Hindlimb muscle (tissue), 1 donor: ENCODE measurements at places on chromosomes 1 and 21. TPM values are rescaled to one million over a fixed set of nuclear protein-coding genes. Genes with fewer than 3 reads are reported as not detected.

DNA sequence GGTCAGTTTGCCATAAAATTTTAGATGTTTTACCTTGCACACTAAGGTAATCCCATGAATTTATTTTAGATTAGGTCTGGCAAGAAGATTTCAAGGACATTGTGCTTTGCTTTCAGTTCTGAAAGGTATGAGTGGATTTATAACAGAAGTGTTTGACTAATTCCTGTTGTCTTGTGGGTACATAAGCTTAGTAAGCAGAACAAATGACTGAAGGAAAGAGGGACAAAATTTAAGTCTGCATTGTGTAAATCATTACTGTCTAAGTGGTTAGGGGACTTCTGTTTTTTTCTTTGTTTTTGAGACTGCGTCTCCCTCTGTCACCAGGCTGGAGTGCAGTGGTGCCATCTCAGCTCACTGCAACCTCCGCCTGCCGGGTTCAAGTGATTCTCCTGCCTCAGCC is 60.1 kb downstream of the PKN2 start:
- no peak for DNase-seq

DNA sequence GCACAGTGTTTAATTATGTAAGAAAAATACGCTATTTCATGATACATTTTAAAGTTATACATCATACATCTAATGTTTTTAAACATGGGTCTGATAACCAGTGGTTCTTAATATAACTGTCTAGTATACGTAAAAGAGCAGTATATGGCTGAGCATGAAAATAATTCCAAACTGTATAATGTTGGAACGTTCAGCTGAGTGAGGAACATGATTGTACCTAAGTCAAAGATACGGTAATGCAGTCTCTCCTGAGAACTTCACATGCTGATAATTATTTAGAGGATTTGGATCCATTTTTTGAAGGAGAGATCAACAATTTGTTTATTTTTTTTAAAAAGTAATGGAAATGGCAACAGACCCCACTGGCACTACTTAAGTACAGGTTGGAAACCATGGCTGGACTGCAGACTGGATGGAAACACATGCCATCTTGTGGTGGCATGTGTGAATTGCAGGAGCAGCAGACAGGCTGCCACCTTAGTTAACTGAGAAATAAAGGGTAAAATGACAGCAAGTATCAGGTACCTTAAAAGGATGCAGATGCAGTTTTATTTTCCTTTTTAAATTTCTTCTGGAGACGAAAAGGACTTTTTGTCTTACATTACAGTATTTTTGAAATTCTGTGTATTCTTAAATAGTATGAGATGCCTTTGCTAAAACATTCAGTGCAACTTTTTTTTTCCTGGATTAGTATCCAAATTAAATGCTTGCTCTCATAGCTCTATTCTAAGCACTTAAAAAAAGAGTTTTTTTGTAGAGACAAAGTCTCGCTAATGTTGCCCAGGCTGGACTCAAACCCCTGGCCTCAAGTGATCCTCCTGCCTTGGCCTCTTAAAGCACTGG is 73.8 kb downstream of the MTR start:
- DNase-seq: no peak

GRCh38 chr1:69129538-69129937 is 438.2 kb upstream of the LRRC7 start:
- DNase-seq: no peak

- DNase-seq: no peak
These were observed 72.3 kb downstream of the PLPP3 start for GRCh38 chr1:56506951-56507491.

DNA sequence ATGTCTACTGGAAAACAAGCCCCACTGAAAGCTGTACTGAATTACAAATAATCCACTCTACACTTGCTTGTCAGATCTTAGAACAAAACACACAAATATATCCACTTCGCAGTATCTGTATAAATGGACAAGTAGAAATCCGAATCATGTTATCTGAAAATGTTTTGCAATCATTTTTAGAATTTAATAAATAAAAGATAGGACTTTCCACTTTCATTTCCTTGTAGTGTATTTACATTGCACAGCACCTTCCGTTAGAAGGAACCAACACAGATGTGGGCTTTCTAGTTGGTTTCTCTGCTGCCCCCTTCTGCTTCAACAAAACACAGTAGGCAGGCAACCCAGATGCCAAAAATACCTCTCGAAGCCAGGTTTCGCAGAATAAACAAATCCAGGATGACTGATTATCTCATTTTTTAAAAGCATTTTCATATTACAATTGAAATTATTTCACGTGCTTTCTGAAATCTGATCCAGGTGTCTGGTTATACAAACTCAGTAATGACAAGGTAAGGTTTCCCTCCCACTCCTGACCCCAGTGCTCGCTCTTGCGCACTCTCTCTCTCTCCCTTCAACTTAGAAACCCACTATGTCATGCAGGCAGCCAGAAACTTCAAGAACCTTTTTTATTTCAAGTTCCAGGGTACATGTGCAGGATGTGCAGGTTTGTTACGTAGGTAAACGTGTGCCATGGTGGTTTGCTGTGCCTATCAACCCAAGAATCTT is 389.9 kb downstream of the SMYD3 start:
- DNase-seq: peak; percentile 15

- DNase-seq: peak; percentile 84
These were observed 105.1 kb upstream of the PDE4B start for GRCh38 chr1:65687428-65688214.

DNA sequence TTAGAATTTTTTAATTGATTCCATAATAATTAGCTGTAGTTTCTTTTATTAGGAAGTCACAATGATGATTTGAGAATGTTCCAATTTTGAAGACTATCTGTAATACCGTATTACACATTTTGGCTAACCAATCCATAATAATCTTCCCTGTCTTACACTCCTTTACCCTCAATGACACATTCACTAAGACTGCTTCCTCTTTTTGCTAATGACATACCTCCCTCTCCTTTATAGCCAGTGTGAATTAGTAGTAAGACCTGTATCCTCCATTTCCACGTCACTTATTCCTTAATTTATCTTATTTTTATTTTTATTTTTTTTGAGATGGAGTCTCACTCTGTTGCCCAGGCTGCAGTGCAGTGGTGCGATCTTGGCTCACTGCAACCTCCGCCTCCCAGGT is 10.1 kb downstream of the KDM1A start:
- DNase-seq: no peak

DNA sequence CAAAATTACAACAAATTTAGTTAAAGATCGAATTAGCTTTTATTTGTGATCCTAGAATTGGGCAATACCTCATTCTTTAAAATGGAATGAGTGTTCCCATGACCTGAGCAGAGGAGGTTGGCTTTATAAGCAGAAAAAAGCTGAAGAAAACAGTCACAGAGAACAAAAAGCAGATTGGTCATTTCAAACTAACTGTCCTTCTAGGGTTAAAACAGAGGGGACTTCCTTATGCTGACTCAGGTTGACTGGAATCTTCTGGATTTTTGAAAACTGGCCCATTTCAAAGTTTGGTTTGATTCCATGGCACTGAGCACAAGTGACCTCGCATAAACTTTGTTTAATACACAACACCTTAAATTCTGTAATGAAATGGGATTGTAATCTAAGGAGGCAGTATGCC is 17.6 kb downstream of the NFASC start:
- DNase-seq: no peak

- DNase-seq: no peak
These were observed 27.0 kb downstream of the DNASE2B start for GRCh38 chr1:84425150-84425896.

DNA sequence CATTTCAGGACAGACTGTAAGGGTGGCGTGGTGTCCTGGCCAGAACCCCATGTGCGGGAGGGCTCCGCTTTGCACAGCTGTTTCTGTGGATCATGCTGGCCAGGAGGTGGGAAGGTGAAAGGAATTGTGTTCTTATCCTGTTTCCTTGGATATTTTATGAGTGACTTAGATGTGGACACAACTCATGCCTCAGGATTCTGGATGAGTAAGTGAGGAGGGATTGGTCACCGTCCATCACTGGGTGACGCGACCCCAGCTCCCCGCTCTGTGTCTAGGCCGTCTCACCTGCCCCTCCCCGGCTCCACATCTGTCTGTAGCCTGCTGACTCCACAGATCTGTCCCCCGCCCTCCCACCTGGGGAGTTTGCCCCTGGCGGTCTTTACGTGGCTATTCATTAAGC is 48.8 kb downstream of the PIK3CD start:
- no peak for DNase-seq

- no peak for DNase-seq
These were observed 2.5 kb upstream of the ST3GAL3 start for GRCh38 chr1:43704838-43705237.

DNA sequence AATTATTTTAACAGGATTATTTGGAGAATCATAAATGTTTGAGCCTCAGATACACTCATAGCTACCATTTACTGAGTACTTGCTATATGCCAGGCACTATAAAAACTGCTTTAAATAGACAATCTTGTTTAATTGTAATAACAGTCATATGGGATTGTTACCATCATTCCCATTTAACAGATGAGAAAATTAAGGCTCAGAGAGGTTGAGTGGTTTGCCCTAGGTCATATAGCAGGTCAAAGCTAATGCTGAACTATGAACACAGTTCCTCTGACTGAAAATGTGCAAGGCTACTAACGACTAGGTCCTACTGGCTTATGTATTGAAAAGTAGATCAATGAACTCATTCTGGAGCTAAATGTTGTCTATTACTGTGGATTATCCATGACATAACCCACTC is 63.4 kb downstream of the DDR2 start:
- DNase-seq: no peak

GRCh38 chr1:203153051-203153988 is 22.3 kb downstream of the MYBPH start:
- no peak for DNase-seq

GRCh38 chr1:61102041-61102440 is 19.7 kb downstream of the NFIA start:
- no peak for DNase-seq

GRCh38 chr1:1398677-1399186 is 403 bp downstream of the CCNL2 start:
- no peak for DNase-seq

DNA sequence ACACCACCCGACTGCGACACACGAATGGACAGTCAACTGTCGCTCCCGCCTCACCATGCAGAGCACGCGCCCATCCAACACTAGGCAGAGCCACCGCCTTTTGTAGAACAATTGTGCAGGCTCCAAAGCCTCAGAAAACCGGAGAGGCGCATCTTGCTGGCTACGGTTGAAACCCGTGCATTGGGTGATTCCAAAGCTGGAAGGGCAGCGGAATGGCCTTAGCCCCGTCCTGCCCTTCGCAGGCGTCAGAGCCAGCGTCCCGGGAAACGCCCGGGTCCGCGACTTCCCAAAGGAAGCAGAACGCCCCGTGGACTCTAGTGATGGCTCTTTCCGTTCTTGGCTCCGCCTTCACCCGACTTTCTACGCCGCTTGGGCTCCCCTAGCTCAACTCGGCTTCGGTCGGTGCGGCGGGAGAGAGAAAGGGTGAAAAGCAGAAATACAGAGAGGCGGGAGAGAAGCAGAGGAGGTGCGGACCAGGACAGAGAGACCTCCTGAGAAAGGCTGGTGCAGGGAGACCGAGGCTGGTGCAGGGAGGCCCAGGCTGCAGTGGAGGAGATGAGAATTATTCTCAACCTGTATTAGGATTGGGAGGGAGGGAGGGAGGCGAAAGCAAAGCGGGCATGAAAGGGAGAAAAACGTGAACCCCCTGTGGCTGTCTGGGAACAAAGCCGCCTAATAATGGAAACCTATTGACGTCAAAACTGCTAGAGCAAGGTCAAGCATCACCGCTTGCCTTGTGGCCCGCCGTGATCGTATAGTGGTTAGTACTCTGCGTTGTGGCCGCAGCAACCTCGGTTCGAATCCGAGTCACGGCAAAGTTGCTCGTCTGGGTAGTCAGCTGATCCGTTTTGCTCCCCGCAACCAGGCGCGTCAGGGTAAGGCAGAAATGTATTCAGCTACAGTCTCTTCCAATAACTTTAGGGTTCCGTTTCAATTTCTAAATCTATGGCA is 99.5 kb downstream of the PRKAB2 start:
- no peak for DNase-seq

GRCh38 chr1:34162852-34163766 is 1.9 kb downstream of the CSMD2 start:
- peak; percentile 44 for DNase-seq

DNA sequence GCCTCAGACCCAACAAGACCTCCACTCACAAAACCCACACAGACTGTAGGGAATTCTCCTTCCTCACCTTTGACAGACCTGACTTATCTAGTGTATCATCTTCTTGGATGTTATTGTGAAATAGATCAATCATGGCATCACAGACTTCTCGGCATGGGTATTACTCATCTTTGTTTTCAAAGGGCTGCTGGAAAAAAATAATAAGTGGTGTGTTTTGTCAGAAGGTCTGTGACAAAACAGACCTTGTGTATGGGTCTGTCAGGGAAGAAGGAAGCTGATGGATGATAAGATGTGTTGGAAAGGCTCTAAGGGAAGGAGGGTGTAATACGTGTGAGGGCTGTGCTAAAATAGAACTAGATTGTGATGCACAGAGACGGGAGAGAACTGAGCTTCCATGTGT is 13.9 kb upstream of the S100A7 start:
- no peak for DNase-seq

GRCh38 chr1:244876228-244876910 is 12.0 kb upstream of the HNRNPU start:
- DNase-seq: no peak

- DNase-seq: no peak
These were observed 45.7 kb downstream of the TDRD5 start for GRCh38 chr1:179637211-179637860.

- no peak for DNase-seq
These were observed 179.0 kb downstream of the EIF4G3 start for GRCh38 chr1:20997602-20998224.

- no peak for DNase-seq
These were observed 116.6 kb downstream of the HS2ST1 start for GRCh38 chr1:87030740-87031690.

DNA sequence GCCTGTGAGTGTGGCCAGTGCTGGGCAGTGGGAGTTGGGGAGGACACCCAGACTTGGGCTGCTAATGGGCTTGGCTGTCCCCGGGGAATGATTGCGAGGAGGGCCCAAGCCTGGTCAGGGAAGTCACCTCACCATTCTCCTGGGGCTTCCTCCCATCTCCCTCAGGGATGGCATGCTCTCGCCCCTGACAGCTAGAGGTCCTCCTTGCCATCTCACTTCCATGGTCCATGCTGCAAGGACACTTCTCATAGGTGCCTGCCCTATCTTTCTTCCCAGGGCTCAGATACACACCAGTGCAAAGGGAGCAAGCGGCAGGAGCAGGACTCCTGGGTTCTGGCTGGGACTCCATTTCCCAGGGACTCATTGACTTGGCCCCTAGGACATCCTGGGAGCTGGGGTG is 4.1 kb downstream of the NTRK1 start:
- DNase-seq: no peak

NT5C1A gene
- 12.8 TPM for polyA plus RNA-seq

IQGAP3 gene
- 6.7 TPM for polyA plus RNA-seq

MMEL1 gene
- polyA plus RNA-seq: 0.59 TPM

TMPRSS15 gene
- 0.89 TPM for polyA plus RNA-seq

CENPF gene
- 22.4 TPM for polyA plus RNA-seq

WASF2 gene
- polyA plus RNA-seq: 79.4 TPM

DMBX1 gene
- not detected for polyA plus RNA-seq

CD48 gene
- polyA plus RNA-seq: 2.1 TPM

MYOG gene
- polyA plus RNA-seq: 562 TPM
